ENCODE measurements at places on chromosomes 13 and 19.

DNA sequence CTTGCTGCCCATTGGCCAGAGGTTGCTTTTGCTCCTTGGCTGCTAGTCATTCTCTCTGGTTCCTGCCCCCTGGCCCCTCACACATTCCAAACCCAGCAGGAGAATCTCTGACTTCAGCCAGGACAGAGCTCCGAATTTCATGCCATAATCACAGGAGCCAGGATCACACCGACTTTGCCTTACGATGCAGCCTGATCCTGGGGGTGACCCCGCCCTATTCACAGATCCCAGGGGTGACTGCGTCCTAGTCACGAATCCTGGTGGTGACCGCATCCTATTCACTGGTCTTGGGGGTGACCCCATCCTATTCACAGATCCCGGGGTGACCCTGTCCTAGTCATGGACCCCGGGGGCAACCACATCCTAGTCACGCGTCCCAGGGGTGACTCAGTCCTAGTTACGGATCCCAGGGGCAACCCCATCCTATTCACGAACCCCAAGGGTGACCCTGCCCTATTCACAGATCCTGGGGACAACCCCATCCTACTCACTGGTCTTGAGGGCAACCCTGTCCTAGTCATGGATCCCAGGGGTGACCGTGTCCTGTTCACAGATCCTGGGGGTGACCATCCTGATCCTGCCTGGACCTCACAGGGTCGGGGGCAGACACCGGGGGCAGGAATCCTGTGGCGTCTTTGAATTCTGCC, 7.4 kb upstream of the TEX29 start:
- H3K4me1 ChIP-seq: no peaks in the 10 kb centered on the region
- no peak for DNase-seq
- no peaks in the 10 kb centered on the region for H3K27me3 ChIP-seq
- H3K36me3 ChIP-seq: 0 out of 3 replicates have a peak, but pooled peaks cover 2% of the 10 kb centered on the region

DNA sequence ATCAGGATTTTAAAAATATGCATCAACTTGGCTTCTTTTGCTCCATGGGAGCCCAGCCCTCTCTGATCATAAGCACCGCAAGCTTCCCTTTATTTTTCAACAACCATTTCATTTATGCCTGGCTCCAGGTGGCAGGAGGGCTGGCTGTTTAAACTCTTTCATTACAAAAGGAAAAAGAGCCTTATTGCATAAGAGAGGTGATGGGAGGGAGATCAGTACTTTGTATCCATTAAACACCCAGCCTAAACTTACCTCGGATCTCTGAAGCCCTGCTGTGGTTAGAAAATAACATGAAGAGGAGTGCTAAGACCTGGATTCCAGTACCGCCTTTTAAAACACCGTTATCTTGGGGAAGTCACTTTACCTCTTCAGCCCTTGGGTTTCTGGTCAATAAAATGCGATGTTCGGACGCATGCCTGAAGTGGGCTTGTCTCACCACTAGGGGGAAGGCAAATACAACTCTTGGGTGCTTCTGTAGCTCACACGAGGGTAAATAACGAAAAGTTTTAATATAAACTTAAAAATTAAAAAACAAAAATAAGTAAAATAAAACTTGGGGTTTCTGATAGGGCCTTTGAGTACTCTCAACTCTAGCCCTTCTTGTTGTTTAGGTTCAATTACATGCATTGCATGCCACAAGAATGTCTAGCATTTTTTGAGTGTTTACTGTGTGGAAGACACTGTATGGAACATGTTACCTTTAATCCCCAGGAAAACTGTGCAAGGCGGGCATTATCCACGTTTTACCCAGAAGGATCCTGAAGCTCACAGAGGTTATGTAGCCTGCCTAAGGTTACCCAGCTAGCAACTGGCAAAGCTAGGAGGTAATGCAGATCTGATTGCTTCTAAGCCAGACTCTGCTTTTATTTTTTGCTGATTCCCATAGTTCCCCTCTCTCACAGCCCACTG, 240.3 kb downstream of the LMO7 start:
- no peaks in the 10 kb centered on the region for H3K27me3 ChIP-seq
- H3K36me3 ChIP-seq: no peaks in the 10 kb centered on the region
- no peak overlapping the region for H3K27ac ChIP-seq
- no peak overlapping the region for H3K4me3 ChIP-seq

DNA sequence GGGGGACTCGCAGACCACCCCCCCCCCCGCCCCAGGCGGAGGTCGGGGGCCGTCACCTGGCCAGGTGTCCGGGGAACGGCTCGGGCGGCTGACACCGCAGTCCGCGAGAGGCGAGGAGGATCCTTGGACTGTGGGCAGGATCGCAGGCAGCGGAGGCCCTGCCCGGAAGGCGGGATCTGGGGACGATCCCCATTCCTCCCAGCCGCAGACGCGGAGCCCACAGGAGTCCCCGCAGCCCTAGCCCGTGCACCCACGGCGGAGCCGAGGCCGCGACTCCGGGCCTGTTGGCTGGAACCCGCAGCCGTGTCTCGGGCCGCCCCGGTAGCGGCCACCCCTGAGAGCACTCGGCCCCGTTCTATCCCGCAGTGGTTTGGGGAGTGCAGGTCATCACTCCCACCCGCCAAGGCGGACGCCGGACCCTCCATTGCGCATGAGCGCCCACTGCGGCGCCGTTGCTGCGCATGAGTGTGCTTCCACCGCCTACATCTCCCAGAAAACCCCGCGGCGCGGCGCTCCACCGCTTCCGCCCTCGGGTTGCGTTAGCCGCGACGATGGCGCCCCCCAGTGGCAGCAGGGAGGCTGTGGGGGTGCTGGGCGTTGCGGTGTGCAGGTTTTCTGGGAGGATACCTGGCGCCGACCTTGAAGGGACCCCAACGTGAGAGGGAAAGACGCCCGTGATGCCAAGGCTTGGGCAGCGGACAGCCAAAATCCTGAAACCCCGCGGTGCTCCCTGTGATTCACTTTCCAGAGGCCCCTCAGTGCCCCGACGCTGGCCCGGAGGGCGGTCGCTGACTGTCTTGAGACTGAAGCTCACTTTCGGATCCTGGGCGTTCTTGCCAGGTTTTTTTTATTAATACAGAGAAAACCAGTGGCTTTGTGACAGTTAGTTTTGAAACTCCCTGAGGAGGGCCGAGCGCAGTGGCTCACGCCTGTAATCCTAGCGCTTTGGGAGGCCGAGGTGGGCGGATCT, 4.4 kb upstream of the ZNF329 start:
- peak overlapping the region; percentile 95 for H3K4me3 ChIP-seq
- DNase-seq: peak; percentile 88
- no peaks in the 10 kb centered on the region for H3K36me3 ChIP-seq
- peaks cover 10% of the 10 kb centered on the region for H3K4me1 ChIP-seq

GRCh38 chr13:77358001-77358400, 31.1 kb upstream of the MYCBP2 start:
- H3K36me3 ChIP-seq: no peaks in the 10 kb centered on the region
- H3K27ac ChIP-seq: no peak overlapping the region
- DNase-seq: no peak
- no peaks in the 10 kb centered on the region for H3K27me3 ChIP-seq
- H3K4me3 ChIP-seq: no peak overlapping the region

DNA sequence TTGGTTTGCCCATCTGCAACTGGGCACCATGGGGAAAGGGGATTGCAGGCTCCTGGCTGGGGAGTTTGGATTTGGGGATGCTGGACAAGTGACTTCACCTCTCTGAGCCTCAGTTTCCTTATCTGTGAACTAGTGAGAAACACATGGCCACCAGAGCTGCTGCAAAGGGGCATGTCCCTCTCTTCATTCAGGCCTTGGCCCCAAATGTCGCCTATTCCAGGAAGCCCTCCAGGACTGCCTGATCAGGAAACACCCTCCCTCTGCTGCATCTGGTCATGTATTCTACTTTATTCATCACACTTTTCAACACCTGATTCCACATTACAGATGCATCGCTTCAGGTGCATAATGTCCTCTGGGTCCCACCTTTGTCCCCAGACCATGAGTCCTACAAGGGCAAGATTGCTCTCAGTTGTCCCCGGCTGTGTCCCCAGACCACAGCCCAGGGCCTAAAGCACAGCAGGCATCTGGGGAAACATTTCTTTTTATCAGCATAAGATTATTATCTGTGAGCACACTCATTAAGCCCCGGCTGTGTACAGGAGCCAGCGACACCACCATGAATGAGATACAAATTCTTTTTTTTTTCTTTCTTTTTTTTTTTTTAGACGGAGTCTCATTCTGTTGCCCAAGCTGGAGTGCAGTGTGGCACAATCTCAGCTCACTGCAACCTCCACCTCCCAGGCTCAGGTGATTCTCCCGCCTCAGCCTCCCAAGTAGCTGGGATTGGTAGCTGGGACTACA, 37.5 kb downstream of the ARRDC2 start:
- no peaks in the 10 kb centered on the region for H3K36me3 ChIP-seq
- peaks cover 33% of the 10 kb centered on the region for H3K27me3 ChIP-seq
- H3K4me1 ChIP-seq: peaks cover 22% of the 10 kb centered on the region
- H3K4me3 ChIP-seq: peak overlapping the region; percentile 69
- DNase-seq: no peak
- H3K27ac ChIP-seq: no peak overlapping the region

DNA sequence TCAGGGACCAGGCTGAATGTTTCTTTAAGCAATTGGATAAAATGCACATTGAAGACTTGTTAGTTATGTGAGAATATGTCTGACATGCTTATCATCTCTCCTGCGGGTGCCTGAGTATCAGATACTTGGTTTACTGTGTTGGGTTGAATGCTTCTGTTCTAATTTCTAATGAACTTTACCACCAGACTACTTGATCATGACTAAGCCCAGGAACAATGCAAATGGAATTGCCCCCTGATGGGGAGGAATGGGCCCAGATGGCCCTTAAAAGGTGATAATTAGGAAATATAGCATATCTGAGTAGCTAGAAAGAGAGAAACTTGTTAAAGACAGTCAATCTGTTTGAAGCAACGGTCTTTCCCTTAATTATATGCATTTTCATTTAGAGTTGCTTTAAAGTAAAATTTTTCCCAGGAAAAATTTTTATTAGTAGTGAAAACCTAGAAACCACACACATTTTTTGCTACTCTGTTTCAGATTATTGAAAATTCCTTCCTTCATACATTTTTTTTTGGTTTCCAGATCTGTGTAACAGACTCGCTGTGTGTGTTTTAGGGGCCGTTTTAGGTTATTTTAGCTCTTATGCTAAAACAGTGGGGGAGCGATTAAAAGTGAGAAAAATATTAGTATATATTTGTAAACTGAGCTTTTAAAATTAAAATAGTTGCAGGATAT, 186.6 kb downstream of the TM9SF2 start:
- DNase-seq: no peak
- H3K27me3 ChIP-seq: no peaks in the 10 kb centered on the region
- no peaks in the 10 kb centered on the region for H3K36me3 ChIP-seq

DNA sequence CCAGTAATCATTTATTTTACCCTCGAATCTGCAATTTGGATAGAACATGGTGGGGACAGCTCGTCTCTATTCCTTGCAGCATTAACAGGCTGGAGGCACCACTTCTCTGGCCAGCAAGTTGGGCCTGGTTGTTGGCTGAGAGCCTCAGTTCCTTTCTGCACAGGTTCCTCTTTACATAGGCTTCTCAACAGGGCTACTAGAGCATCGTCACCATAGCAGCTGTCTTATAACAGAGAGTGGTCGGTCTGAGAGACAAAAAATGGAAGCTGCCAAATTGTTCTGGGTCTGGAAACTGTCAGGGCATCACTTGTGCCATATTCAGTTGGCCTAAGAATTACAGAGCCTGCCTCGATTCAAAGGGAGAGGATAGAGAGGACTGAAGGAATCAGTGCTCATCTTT, 86.7 kb downstream of the DNAJC15 start:
- no peaks in the 10 kb centered on the region for H3K27me3 ChIP-seq
- H3K36me3 ChIP-seq: peaks cover 10% of the 10 kb centered on the region
- no peak for DNase-seq
- peaks cover 10% of the 10 kb centered on the region for H3K4me1 ChIP-seq
- H3K4me3 ChIP-seq: no peak overlapping the region
- no peak overlapping the region for H3K27ac ChIP-seq

DNA sequence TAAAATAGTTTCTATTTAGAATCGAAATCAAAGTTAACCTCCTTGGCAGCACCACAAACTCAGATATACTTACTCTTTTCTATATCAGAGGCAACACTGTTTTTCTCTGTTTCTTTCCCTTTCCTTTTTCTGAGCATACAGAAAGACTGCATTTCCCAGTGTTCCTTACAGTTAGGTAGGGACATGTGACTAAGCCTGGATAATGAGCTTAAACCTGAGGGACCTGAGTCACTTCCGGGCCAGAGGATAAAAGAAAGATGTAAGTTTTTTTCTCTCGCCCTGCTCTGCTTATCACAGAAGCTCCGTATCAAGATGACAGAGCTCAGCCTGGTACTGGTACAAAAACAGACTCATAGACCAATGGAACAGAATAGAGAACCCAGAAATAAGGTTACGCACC, 531.9 kb downstream of the KLF12 start:
- DNase-seq: peak; percentile 4
- H3K27ac ChIP-seq: no peak overlapping the region
- H3K4me3 ChIP-seq: no peak overlapping the region

DNA sequence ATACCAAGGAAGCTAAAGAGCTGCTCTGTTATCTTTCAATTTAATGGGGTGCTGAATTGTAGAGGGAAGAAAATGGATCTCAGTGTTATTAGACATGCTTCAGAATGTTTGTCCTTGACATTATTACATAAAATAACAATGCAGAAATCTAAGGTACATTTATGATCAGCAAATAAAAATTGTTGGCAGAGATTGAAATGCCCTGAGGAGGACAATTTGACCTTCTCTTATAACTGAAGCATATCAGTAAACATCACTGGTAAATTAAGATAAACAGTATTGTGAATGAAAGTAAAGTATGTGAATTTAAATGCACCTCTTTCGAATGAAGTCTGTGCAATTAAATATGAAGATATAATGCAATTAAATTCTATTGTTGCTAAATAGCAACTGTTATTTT, 1362.1 kb upstream of the ATXN8OS start:
- H3K4me1 ChIP-seq: no peaks in the 10 kb centered on the region
- H3K27ac ChIP-seq: no peak overlapping the region
- H3K36me3 ChIP-seq: no peaks in the 10 kb centered on the region
- DNase-seq: no peak
- H3K4me3 ChIP-seq: no peak overlapping the region
- no peaks in the 10 kb centered on the region for H3K27me3 ChIP-seq

GRCh38 chr13:99289271-99289670, 17.9 kb downstream of the GPR183 start:
- H3K27me3 ChIP-seq: no peaks in the 10 kb centered on the region
- peaks cover 17% of the 10 kb centered on the region for H3K4me1 ChIP-seq
- H3K4me3 ChIP-seq: no peak overlapping the region

DNA sequence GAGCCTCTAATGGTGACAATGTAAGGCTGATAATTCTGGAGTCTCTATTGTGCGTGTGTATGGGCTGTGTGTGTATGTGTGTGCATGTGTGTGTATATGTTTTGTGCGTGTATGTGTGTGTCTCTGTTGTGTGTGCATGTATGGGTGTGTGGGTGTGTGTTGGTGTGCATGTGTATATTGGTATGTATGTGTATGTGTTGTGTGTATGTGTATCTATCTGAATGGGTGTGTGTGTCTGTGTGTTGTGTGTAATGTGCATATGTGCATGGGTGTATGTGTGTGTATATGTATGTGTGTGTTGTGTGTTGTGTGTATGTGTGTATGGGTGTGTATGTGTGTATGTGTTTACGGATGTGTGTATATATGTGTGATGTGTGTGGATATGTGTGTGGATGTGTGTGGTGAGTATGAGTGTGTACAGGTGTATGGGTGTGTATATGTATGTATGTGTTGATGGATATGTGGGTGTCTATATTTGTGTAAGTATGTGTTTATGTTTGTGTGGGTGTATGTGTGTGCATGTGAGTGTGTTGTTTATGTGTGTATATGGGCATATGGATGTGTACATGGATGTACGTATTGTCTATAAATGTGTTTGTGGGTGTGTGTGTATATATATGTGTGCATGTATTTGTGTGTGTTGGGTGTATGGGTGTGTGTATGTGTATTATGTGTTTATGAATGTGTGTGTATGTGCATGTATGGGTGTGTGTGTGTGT, 366.7 kb downstream of the UQCRFS1 start:
- no peaks in the 10 kb centered on the region for H3K36me3 ChIP-seq
- no peaks in the 10 kb centered on the region for H3K4me1 ChIP-seq
- no peaks in the 10 kb centered on the region for H3K27me3 ChIP-seq
- H3K4me3 ChIP-seq: no peak overlapping the region
- H3K27ac ChIP-seq: no peak overlapping the region
